Left lobe of liver (tissue), 2 donors: ENCODE measurements at places on chromosomes 13 and 19.

DNA sequence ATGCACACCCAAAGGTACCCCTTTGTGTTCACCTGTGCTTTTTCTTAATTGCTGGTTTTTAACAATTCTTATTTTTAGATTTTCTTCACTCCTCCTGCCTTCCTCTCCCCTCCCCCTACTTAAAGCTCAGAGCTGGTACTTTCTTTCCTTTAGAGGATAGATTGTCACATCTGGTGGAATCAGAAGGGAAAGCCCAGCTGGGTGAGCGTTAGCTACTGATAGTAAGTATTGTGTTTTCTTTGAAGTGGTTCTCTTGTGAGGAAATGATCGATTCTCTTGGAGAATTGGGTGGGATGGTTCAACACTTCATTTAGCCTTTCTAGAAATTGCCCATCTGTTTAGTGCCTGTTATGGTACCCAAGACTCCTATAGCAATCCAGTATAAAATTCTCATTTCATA lies 84.8 kb downstream of the FLT1 start:
- no peak for DNase-seq

DNA sequence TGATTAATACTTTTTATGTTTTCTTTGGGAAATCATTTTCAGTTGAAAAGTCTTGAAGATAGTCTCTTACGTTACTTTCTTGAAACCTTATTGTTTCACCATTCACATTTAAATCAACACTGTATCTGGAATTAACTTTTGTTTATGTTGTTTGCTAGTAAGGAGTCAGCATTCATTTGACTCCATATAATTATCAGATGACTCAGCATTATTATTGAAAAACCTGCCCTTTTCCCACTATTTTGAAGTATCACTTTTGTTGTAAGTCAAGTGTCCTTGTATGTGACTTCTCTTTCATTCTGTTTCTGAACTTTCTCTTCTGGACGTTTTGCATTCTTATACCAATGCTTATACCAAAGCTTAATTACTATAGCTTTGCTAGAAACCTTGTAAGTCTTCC lies 186.1 kb upstream of the KLF12 start:
- no peak for DNase-seq

DNA sequence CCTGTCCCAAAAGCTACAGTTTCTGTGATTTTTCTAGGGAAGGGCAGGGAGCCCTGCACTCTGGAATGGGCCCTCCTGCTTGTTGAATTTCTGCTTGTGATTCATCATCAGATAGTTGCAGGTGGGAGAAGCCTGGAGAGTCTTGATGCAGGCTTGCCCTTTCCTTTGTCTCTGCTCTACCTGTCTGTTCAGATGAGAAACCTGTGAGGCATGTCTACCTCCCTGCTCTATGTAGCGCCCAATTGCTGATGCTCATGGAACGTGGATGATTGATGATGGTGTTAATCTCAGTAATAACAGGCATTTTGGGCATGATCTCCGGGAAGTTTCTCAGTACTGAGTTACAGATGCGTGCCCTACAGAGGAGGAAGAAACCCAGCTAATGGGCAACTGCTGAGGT lies 10.9 kb upstream of the CBY2 start:
- no peak for DNase-seq

DNA sequence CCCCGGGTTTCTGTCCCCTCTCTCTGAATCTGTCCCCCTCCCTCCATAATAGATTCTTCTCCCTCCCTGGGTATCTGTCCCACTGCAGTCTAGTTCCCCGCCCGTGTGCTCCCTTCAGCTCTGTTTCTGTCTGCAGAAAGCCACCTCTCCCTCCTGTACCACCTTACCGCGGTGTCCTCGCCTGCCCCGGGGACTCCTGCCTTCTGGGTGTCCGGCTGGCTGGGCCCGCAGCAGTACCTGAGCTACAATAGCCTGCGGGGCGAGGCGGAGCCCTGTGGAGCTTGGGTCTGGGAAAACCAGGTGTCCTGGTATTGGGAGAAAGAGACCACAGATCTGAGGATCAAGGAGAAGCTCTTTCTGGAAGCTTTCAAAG lies 1.3 kb downstream of the FCGRT start:
- DNase-seq, result no peak

DNA sequence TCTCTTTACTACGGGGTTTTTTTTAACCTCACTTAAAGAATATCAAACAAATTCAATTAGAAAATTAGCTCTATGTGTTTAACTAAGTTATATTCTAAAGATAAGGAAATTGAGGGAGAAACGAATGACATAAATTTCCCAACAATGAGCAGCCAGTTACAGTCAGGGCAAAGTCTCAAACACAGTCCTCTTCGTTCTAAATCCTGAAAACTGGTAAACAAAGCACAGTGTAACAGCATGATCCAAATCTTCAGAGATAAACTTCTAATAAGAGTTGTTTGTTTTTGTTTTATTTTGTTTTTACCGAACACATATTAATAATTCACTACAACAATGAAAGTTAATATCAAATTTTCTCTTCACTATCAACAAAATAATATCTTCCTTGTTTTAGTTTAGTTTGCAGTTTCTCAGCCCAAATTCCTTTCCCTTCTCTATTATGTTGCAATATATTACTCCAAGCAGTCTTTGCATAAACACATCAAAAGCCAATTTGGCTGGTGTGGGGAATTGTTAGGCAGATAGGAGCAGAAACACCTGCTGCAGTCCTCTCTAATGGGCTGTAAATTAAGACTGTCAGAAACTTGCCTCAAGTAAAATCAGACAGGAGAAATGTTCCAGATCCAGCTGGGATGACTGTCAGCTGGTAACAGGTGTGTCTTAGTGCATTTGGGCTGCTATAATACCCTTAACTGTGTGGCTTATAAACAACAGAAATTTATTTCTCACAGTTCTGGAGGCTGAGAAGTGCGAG lies 106.5 kb upstream of the SGCG start:
- no peak for DNase-seq

- no peak for DNase-seq
These were observed 17.9 kb downstream of the ALG5 start for GRCh38 chr13:36981156-36981743.

- DNase-seq, result no peak
These were observed 930.8 kb downstream of the SLITRK5 start for GRCh38 chr13:88601949-88602348.
